ENCODE measurements at places on chromosomes 2 and 18. TPM values are rescaled to one million over a fixed set of nuclear protein-coding genes. Genes with fewer than 3 reads are reported as not detected.

Gene FBXO36
- polyA plus RNA-seq: 0.32 TPM

Gene DNAH7
- polyA plus RNA-seq: not detected

Gene PPP1R1C
- not detected for polyA plus RNA-seq

Gene RAMP1
- not detected for polyA plus RNA-seq

Gene C1QL2
- polyA plus RNA-seq: not detected

Gene GAREM2
- polyA plus RNA-seq: 2.6 TPM

Gene NOSTRIN
- polyA plus RNA-seq: not detected

Gene DYNAP
- not detected for polyA plus RNA-seq

Gene PROC
- not detected for polyA plus RNA-seq

Gene GPC1
- 0.09 TPM for polyA plus RNA-seq

Gene SMYD1
- not detected for polyA plus RNA-seq

Gene HOXD9
- polyA plus RNA-seq: not detected

Gene RNF125
- polyA plus RNA-seq: 49.1 TPM

Gene SPEG
- 3.0 TPM for polyA plus RNA-seq

Gene CHN1
- polyA plus RNA-seq: 2.2 TPM

Gene UCN
- 1.3 TPM for polyA plus RNA-seq

Gene CDCA7
- 1.2 TPM for polyA plus RNA-seq

Gene ACTG2
- polyA plus RNA-seq: not detected

Gene LRRC30
- not detected for polyA plus RNA-seq

Gene MATN3
- polyA plus RNA-seq: not detected

Gene CDC42EP3
- polyA plus RNA-seq: 68.5 TPM

Gene SCYGR4
- not detected for polyA plus RNA-seq

Gene CD207
- not detected for polyA plus RNA-seq

Gene INHA
- polyA plus RNA-seq: not detected

Gene USP14
- 38.0 TPM for polyA plus RNA-seq

Gene PJVK
- 1.6 TPM for polyA plus RNA-seq

Gene KCNG2
- not detected for polyA plus RNA-seq

Gene CRYGD
- not detected for polyA plus RNA-seq

Gene GALNT14
- polyA plus RNA-seq: not detected

Gene LYPD1
- polyA plus RNA-seq: not detected

Gene ZNF385B
- not detected for polyA plus RNA-seq

Gene PROKR1
- not detected for polyA plus RNA-seq

Gene SLC19A3
- not detected for polyA plus RNA-seq

Gene SERPINB3
- not detected for polyA plus RNA-seq

Gene ZNF804A
- not detected for polyA plus RNA-seq

Gene DNAJC5G
- polyA plus RNA-seq: not detected

Gene CROCC2
- polyA plus RNA-seq: not detected

Gene DES
- polyA plus RNA-seq: not detected

Gene FARP2
- polyA plus RNA-seq: 4.0 TPM

Gene TRMT61B
- 19.5 TPM for polyA plus RNA-seq

Gene EVX2
- not detected for polyA plus RNA-seq

Gene GALNT5
- not detected for polyA plus RNA-seq

Gene RUFY4
- 0.31 TPM for polyA plus RNA-seq

Gene SEMA4C
- 2.2 TPM for polyA plus RNA-seq

Gene CNGA3
- polyA plus RNA-seq: not detected

Gene GREB1
- 0.13 TPM for polyA plus RNA-seq

Gene LAMA3
- polyA plus RNA-seq: not detected

Gene SRD5A2
- not detected for polyA plus RNA-seq

Gene IKZF2
- 2.9 TPM for polyA plus RNA-seq

Gene SAG
- polyA plus RNA-seq: not detected

Gene SH3RF3
- 1.4 TPM for polyA plus RNA-seq

Gene SLC9A4
- not detected for polyA plus RNA-seq

Gene ESPNL
- polyA plus RNA-seq: not detected

Gene LRATD1
- polyA plus RNA-seq: not detected

Gene ATP6V1C2
- 0.11 TPM for polyA plus RNA-seq

Gene ESCO1
- 9.0 TPM for polyA plus RNA-seq

Gene PMAIP1
- polyA plus RNA-seq: 16.0 TPM

Gene IL36RN
- not detected for polyA plus RNA-seq

Gene CASP10
- 17.5 TPM for polyA plus RNA-seq

Measured in naive thymus-derived CD8-positive, alpha-beta T cell (primary cell).